ENCODE measurements at places on chromosomes 1 and 21.

GRCh38 chr21:29072873-29073221 lies 601 bp downstream of the CCT8 start:
- no peak for DNase-seq

DNA sequence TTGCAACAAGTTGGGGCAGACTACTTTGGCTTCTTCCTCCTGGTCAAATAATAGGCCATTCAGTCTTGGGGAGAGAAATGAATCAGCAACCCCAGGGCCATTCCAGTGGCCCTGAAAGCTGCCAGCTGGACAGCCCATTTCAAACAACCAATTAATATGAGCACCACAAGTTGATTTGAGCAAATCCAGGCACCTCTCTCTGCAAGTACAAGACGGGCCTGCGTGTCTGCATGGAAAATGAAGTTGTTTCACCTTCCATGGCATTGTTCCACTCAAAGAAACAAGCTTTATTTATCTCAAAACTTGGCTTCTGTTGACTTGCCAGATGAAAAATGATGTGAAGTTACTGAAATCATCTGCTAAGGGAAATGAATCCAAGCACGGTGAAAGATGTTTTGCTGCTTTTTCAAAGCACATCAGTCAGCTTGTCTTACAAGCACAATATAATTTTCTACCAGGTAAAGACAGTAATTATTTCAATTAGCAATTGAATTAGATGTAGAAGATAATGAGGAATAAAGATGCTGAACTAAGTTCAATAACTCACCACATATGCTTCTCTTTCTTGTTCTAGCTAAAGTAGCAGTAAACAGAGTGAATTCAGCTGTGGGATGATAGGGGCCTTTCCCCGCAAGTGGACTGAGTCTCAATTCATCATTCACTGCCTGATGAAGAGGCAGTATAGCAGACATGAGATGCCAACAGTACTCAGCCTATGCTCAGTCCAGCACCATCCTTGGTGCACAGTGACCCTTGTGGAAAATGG lies 95.2 kb upstream of the SSX2IP start:
- no peak for DNase-seq

- no peak for DNase-seq
These were observed 35.8 kb downstream of the VANGL1 start for GRCh38 chr1:115677565-115677964.

- no peak for DNase-seq
These were observed 199.8 kb downstream of the CRB1 start for GRCh38 chr1:197467881-197468280.

DNA sequence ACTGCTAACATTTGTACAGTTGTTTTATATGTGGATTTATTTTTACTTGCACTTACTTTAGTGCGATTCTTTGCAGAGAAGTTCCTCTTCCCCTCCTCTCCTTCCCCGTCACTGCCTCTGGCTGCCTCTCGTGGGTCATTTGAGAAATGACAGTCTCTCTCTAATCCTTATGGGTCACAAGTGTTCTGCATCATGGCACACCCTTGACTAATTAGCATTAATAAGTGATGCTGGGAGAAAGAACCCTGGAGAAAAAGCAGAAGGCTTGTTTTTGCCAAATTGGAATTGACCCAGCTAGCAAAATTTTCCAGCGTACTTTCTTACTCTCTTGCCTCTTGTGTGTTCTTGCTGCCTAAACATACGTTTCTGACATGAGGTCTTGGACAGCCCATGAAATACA lies 301.2 kb downstream of the DUSP10 start:
- DNase-seq: peak; percentile 22

GRCh38 chr1:5717031-5717682 lies 275.1 kb downstream of the NPHP4 start:
- no peak for DNase-seq

- no peak for DNase-seq
These were observed 1244.8 kb upstream of the TMPRSS15 start for GRCh38 chr21:19648391-19648790.

- no peak for DNase-seq
These were observed 4.2 kb downstream of the SPOCD1 start for GRCh38 chr1:31811605-31812004.

DNA sequence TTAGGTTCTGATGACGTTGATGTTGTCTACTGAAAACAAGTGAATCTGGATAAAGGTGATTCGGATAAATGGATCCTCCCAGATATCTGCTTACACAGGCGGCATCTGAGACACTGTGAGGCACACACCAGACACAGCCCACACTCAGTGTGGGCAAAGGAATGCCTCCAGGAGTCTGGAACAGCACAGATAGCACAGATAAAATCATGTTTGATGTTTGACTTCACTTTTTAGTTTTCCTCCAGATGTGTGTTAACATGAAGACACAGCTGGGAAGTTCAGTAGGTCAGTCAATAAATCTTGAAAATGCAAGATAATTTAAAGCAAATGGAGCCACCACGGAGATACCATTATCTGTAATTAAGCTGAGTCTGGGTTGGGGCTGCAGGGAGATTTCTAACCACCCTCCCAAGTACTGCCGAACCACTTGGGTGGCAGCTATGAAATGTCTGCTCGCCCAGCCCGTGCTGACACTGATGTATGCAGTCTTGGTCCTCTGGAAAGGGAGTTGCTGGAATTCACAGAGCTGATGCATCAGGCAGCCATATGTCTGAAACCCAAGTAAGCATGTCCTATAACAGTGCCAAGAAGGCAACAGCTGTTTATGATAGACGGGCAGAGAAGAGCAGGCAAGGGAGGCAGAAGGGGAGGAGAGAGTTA lies 11.7 kb downstream of the CAPN9 start:
- no peak for DNase-seq

DNA sequence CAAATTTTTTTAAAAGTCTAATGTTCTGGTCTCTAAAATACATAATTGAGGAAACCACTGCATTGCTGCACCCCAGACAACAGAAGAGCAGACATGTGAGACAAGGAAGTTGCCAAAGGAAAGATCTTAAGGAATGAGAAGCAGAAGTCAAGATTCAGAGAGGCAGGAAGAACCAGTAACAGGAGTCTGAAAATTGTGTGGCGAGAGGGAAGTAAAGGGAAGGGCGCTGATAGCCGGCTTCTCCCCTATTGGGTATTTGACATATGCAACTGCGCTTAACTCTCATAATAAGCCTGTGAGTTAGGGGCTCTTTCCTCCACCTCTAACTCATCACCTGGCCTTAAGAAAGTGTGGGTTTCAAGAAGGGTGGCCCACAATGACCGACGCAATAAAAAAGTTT lies 21.9 kb upstream of the KIF14 start:
- no peak for DNase-seq

DNA sequence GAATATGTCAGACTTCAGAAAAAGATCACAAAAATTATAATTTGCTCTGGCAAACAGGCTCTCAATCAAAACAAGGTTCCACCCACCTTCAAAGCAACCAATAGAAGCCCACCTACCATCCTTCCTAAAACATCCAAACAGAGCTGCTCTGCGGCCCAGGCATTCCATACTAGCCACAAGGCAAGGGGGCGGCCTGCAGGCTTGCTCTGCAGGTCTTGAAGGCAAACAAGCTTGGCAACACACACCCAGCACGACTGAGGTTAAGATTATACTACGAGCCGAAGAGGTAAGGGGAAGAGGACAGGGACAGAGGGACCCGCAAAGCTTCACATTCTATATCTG lies 207.3 kb downstream of the SLC45A1 start:
- DNase-seq: no peak

GRCh38 chr1:28450561-28450960 lies 55.3 kb upstream of the RCC1 start:
- DNase-seq: no peak

DNA sequence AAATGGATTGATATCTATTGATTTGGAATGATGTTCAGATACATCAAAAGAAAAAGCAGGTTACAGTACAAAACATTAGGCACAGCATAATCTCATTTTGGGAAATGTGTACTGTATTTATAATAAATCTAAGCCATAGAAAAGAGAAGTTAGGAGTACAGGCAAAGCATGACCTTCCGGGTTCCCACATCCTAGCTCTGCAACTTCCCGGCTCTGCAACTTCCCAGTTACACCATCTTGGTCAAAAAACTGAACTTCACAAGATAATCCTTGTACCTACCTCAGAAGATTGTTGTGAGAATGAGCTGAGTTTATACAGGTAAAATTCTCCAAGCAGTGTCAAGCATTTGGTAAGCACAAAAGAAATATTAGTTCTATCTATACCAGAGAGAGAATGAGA lies 21.7 kb upstream of the SLC44A3 start:
- no peak for DNase-seq

- no peak for DNase-seq
These were observed 60.1 kb upstream of the PTGS2 start for GRCh38 chr1:186740324-186740723.

DNA sequence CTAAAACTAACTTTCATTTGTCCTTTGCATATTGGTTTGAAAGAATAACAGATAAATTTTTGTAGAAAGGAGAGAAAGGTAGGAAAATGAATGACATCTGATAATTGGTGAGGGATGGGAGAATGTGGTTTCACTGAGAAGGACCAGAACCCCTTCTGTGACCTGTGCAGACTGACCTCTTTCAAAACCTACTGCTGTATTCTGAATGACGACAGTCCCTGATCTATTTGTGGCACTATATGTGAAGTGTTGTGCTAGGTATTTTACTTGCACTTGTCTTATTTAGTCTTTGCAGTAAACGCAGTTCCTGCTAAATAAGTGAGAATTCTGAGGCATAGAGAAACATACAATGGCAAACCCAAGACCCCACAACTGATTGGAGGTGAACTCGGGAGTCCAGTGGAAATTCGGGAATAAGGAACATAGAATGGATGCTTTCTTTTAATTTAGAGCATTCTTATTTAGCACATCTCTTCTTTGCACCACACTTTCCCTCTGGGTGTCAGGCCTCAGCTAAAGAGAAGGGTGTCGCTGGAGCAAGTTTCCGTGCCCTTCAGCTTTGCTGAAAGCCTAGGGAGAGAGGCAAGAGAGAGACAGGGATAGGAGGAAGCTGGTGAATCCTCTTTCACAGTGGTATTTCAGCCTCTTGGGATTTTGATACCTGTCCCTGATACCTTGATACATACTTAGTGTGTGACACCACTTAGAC lies 230.2 kb downstream of the PAPPA2 start:
- DNase-seq: no peak

DNA sequence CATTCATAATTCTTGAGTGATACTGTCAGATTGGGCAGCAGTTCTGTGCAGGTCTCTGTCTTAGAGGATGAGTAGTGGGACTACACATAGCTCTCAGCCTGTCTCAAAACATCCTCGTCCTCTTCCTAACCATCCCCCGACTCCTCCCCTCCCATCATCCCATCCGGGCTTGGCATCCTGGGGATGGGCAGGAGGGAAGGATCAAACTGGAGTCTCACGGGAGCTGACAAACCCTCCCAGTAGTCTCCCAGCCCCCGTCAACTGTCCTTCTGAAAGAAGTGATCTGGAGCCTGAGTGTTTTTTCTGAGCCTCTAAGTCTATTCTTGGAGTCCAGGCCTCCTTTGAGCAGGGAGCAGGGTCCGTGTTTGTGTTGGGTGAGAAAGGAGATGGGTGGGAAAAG lies 102.0 kb downstream of the PAX7 start:
- no peak for DNase-seq

DNA sequence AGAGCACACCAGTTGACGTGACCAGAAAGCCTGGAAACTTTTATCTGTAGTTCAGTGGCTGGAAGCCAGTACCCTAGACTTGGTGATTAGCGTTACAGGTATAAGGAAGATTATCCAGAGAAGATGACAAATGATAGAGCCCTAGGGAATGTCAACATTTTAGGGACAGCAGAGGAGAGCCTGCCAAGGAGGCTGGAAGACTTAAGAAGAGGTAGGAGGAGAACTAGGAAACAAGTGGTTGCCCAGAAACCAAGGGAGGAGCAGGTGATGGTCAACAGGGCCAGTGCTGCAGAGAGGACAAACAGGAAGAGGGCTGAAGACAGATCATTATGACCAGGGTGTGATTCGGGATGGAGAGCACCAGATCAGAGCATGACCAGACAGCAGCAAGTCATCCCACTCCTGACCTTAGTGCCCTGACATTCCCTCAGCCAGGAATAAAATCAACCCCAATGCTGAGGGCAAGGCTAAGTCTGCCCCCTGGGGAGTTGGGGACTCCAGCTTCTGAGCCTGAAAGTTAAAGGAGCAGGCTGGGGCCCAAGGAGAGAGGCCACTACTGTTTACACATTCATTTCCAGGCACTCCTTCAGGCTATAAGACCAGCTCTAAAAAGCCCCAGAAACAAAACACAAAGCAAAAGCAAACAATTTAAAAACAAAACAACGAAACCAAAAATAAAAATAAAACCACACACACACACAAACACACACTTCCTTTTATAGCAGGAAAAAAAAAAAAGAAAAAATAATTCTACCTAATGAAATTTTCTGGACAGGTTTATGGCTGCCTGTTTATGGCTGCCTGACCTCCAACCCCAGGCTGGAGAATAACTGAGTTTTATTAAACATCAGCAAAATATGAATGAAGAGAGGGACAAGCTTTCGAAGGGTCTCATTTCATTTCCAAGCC lies 48.6 kb upstream of the LRRC52 start:
- no peak for DNase-seq

GRCh38 chr1:93827633-93828366 lies 51.2 kb downstream of the DNTTIP2 start:
- DNase-seq: no peak

DNA sequence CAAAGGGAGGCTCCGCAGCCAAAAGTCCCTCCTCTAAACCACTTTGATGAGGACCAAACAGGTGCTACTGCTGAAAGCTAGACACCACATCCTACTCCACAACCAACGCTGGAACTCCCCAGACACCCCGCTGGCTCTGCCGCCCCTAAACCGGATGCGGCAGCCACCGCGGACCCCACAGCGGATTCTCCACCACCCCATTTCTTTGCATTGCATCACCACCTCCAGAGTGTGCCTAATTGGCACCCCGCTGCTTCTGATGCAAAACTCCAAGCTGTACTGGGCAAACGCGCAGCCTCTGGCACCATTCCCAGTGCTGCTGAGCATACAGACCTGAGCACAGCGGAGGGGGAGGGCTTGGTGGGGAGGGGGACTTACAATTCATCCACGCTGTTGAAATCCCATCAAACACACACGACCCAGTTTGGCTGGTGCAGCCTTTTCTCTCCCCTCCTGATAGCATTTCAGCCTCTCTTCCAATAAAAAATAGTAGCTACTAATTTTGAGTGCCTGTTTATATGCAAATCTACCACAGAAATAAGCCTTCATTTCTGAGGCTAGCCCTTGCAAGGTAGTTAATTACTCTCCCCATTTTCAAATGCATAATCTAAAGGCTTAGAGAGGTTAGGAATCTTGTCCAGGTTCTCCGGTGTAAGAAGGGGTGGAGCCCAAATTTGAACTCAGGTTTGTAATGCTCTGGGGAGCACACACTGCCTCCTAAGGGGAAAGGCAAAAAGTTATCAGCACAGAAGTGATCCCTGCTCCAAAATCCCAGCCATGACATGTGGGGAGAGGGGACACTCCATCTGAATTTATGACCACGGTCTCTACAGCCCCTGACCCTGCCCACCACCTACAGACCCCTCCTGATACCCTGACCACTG lies 12.2 kb upstream of the RGS16 start:
- DNase-seq: no peak

DNA sequence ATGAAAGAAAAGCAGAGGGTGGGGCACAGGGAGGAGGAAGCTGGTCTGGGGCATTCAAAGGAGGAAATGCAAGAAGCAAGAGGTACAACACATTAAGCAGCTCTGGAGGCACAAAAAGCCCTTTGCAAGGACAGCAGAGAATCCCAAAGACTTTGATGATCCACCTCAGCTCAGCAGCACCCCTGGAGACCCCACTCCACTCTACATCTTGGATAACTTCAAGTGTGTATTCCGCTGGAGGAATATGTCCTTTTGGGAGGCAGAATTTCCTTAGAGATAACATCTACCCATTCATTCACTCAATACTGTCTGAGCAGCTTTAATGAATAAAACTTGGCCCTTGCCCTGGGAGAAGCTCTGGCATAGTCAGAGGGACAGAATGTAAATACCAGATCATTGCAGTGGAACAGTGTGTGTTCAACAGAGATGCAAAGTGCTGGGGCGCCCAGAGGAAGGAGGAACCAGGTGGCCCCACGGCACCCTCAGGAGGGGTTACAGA lies 599.7 kb downstream of the KIF26B start:
- no peak for DNase-seq

Measured in HCT116 (cell line).